Stimulated activated CD4-positive, alpha-beta T cell treated with anti-CD3 and anti-CD28 coated beads, Interleukin-12 subunit alpha, Interleukin-12 subunit beta, amount 100 ng/mL, for 4 hours (primary cell): ENCODE measurements at places on chromosomes 6 and 20.
A peak's percentile ranks its signal among the peaks of the same experiment; 100 is the strongest.

- DNase-seq: no peak
Observed at GRCh38 chr6:144343701-144344428, 58.7 kb downstream of the UTRN start.

GRCh38 chr6:127489248-127489647 lies 29.9 kb downstream of the MTCL3 start:
- no peak for DNase-seq

GRCh38 chr6:149701714-149702113 lies 16.2 kb downstream of the LATS1 start:
- no peak for DNase-seq

GRCh38 chr6:21083708-21084107 lies 509.8 kb upstream of the SOX4 start:
- no peak for DNase-seq

DNA sequence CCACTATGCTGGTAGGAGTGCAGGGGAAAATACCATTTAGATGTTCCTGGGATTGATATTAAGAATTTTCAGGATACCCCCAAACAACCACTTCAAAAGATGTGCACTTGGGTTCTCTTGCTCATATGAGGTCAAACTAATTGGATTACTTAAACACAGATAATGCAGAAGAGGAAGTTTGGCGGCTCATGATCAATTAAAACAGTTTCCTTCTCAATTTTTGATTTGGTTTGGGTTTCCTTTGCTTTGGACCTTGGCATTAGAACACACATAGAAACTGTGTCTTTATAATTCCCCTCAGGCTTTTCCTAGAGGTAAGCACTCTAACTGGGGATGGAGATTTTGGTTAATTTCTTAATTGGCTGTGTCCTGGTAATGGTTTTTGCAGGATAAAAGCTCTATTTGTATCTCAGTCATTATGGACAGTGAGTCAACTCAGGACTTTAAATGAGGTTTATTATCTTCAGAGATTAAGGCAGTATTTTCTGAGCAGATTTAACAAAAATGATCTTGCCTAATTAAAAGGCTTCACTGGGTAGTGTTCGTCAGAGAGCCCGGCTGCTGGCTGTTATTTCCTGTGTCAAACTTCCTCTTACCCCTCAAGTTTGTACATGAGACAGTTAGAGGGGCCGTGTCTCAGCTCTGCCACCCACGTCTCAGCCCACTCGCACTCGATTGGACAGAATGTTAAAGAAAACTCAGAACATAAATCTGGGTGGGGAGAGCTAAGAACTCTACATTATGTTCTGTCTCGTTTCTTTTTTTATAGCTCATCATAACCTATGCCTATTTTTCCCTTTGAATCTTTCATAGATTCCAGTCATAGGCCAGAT lies 50.3 kb upstream of the PREP start:
- DNase-seq: peak; percentile 5

GRCh38 chr20:25076201-25076600 lies 5.7 kb downstream of the VSX1 start:
- no peak for DNase-seq

GRCh38 chr6:90202156-90202555 lies 94.5 kb downstream of the BACH2 start:
- no peak for DNase-seq

- peak; percentile 83 for DNase-seq
Observed at GRCh38 chr6:30730601-30731435, 10.7 kb downstream of the TUBB start.

GRCh38 chr6:45500924-45501816 lies 123.4 kb upstream of the SUPT3H start:
- no peak for DNase-seq

DNA sequence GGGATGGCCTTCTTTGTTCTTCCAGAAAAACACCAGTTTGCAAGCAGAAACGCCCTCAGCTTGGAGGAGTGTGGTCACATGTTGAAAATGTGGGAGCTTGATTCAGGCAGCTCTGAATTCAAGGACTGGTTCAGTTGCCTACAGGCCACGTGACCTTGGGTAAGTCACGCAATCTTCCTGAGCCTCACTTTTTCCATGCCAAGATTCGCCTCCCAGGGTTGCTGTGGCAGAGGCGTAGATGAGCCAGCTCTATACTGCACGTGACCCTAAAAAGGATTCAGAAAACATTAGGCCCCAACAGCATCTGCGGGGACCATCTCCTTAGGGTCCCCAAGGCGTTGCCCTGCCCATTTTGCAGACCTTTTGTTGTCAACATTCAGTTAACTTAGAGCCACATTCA lies 112.0 kb upstream of the SNX9 start:
- no peak for DNase-seq

DNA sequence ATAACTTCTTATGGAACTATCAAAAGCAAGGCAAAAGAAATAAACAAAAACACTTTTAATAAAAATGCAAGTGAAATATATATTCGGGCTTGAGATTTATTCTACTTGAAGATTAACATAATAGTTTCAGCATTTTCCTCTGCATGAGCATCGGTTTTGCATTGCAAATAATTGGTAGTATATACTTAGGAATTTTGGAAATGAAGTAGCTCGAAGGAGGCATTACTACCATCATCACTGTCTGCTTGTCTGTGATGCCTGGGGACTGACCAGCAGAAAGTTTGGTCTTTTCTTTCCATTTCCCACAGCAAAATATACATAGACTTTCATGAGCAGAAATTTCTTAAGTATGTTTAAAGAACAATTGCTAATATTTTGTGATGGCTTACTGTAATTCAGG lies 570.7 kb downstream of the HTR1B start:
- DNase-seq: no peak

GRCh38 chr6:156994215-156995076 lies 217.3 kb downstream of the ARID1B start:
- DNase-seq: no peak

GRCh38 chr20:24950836-24951525 lies 1.9 kb downstream of the CST7 start:
- DNase-seq: no peak

GRCh38 chr6:34025861-34026260 lies 120.0 kb downstream of the GRM4 start:
- DNase-seq: no peak

- no peak for DNase-seq
Observed at GRCh38 chr20:61304750-61305149, 52.7 kb downstream of the CDH4 start.

GRCh38 chr6:49551078-49551865 lies 804 bp downstream of the C6orf141 start:
- DNase-seq: no peak

GRCh38 chr6:150494241-150494640 lies 105.4 kb upstream of the PLEKHG1 start:
- no peak for DNase-seq

DNA sequence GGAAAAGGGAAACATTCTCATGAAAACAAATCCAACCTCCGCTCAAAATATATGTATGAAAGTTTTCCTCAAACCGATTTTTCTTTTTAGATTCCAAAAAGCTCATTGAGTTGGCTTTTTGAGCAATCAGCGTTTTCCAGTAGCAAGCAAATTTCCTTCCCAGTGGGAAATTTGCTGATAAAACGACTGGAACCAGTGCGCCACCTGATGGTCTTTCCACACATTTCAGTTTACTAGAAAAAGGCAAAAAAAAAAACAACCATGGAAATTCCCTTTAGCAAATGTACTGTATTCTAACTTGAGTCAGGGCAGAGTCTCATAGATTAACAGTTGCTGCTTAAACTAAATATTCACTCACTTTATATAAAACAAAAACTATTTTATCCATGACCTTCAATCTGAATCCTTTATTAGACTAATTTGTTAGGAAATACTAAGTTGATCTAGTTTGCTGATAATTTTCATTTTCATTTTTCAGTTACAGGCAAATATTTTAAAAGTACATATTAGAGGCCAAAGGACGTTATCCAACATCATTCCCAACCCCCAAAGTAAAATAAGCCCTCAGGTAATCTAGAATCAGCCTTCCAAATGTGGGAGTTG lies 271.5 kb downstream of the FOXA2 start:
- no peak for DNase-seq

DNA sequence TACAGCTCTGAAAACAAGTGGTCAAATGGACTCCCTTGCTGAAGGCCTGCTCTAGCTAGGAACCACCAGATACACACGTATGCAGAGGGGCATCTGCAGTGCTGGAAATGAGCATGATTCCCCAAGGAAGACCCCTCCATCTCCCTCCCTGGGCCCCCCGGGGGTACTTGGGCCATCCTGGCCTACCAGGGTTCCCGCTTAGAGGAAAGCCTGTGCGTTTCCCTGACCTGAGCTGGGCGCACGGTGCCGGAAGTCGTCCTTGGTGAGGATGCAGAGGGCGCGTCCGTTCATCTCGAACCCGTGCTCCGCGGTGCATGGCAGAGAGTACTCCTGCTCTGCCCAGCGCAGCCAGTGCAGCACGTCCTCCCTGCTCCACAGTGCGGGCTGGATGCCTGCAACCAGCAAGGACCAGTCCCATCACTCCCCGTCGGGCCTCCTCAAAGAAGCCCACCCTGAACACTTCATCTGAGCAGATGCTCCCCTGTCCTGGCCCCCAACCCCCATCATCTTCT lies 11.8 kb downstream of the ETV7 start:
- DNase-seq: no peak

- DNase-seq: no peak
Observed at GRCh38 chr6:15892369-15892768, 229.5 kb upstream of the DTNBP1 start.

DNA sequence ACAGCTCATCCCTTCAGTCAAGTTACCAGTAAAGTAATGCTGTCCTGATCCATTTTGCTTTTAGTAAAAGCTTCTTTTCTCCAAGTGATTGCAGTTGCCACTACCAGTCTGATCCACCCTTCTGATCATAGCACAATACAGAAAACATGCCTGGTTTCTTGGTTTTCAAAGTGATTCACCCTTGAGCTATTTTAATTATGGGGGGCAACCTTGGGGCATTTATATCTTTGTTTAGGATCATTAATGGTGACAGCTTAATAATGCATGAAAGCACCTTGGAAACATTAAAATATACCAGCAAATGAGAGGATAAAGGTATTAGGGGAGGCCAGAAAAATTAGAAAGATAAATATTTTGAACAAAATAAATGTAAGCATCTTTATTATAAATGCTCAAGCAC lies 38.4 kb downstream of the LRRC1 start:
- no peak for DNase-seq
